ENCODE measurements at places on chromosomes 1 and 21.

DNA sequence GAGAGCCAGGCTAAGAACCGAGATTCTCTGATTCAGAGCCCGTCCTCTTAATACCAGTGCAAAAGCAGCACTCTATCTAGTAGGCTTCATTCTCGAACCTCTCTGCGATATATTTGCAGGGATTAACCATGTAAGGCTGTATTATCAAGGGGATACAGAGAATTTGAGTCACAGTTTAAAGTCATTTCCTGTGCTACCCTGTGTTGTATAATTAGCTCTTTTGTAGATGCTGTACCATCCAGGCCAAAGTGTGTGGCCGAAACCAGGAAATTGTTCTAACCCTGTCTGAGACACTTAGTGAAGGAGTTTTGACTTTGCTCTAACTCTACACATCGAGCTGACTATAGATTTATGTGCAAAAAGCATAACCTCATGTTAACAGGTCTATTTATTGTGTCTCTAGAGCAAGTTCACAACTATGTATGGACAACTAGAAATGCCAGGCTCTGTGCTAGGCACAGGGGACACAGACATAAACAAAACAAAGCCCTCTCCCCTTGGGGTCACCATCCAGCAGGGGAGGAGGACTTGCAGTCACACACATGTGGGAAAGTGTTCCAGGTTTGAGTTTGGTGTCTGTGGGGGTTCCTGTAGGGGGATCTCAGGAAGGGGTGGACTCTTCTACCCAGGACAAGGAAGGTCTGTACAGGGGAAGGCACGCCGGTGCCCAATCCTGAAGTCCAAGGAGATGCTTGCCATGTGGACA lies 182.2 kb downstream of the DHRS3 start:
- no peak for DNase-seq

DNA sequence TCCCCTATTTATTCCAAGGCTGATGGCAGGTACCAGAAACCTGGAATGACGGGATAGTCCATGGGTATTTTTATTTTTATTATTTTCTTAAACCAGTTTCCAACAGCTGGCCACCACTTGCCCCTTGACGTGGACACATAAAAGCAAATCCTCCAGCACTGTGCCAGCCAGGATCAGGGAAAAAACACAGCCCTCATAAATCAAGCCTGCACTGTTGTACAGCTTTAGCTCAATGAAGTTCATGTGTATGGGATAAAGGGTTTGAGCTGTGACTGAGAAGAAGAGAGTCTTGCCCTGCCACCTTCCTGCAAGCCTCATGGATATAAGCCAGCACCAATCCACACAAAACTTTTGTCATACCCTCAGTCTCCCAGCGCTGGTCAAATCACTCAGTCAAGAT lies 303.8 kb upstream of the SPAG17 start:
- no peak for DNase-seq

DNA sequence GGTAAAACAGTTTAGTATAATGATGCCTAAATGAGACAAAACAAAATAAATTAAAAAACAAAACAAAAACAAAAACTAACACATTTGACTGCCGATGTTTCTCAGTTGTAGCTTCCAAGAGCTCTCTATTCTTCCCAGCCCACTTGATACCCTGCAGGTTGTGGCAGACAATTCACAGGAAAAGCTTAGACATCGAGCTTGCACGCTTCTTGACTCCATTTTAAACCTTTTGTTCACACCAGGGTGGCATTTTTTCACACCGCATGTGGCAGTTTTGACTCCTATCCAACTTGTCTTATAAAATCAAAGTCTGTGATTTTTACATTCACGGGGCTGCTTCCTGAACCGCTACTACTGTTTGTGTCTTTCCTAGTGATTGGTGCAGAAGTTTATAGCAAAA lies 575.9 kb downstream of the USP25 start:
- DNase-seq = no peak

DNA sequence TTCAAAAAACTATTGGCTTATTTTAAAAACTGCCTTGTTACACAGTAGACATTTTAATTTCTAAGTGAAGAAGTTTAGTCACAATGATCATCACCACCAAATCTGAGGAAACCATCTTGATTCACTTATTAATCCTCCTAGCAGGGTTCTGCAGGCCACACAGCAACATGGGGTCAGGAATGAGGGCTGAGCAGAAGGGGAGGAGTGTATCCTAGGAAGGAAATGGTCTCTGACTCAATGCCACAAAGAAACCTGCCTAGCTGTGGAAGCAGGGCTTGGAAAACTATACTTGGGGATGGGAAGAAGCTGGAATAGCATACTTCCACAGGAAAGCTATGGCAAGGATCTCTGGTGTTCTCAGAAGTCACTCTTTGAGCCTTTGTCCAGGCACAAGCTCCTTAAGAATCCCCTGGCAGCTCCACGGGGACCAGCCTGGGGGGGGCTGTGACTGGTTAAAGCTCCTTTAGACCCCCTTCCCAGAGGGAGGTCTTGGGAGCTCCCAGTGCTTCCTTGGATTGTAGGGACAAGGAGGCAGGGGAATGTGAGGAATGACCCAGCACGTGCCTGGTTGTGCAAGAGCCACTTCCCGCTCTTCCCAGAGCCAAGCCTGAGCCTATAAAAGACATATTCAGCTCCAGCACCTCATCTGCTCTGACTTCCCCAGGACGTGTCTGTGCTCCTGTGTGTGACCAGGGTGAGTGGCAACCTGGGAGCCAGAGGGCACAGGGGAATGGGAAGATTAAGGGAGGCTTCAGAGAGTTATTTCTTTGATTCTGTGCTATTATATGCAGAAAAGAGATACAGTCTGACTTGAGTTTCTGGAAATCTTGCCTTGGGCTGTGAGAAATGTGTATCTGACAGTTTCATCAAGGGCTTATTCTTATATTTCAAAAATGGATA lies at the start of gene LCE2A:
LCE2A (plus strand) TSS at position 645 of the 900 bp plus-strand sequence. CDS start 557 bp downstream, outside the sequence.
- no peak for DNase-seq

GRCh38 chr1:234778221-234779159 lies 168.5 kb upstream of the IRF2BP2 start:
- DNase-seq = no peak

DNA sequence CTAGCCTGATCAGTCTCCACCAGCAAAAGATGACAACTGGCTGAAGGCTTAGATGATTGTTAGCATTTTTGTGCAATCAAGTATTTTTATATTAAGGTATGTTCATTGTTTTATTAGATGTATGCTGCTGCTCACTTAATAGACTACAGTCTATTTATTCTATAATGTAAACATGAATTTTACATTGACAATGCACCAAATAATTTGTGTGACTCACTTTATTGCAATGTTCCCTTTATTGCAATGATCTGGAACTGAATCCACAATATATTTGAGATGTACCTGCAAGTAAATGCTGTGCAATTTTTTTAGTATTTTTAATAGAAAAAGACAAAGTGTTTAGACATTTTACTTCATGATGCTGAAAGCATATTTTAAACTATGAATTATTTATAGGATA lies 896.5 kb downstream of the AMY1C start:
- DNase-seq = no peak

GRCh38 chr1:54705153-54705552 lies 10.5 kb upstream of the TTC4 start:
- DNase-seq = no peak

DNA sequence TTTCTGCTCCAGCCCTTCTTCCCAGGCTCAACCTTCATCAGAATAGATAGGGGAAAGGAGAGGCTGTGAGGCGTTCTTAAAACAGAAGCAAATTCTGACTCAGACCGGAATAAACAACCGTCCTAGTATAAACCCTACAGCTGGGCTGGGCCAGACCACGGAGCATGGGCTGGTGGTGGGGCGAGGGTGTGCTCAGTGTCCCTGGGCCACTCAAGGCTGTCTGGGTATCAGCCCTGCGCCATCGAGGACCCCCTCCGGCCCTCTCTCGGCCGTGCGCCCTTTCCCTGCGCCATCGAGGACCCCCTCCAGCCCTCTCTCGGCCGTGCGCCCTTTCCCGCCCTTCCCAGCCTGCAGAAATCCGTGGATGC lies 36.0 kb downstream of the CAPN2 start:
- no peak for DNase-seq
